Stimulated activated CD4-positive, alpha-beta T cell treated with anti-CD3 and anti-CD28 coated beads, Interleukin-2, amount 100 ng/mL, for 24 hours (primary cell): ENCODE measurements at places on chromosomes 11 and 22.

DNA sequence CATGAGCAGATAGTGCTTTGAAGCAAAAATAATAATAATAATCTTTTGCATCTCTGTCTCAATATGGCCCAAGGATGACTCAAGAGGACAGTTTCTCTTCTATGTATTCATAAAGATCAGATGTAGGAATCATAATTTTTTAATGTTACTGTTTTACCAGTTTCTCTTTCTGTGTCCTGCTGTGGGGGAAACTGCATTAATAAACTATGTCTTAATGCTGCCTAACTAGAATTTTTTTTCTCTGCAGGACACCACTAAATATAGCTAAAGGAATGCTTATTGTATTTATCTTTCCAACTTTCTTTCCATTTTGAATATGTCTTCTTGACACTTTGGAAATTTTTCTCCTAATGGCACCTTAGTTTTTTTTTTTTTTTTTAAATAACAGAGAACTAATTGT is 6.5 kb downstream of the FJX1 start:
- no peak for DNase-seq

- no peak for DNase-seq
Observed at GRCh38 chr11:45949992-45950407, 27.5 kb downstream of the LARGE2 start.

- DNase-seq = no peak
Observed at GRCh38 chr11:110301032-110301431, 4.6 kb upstream of the RDX start.

DNA sequence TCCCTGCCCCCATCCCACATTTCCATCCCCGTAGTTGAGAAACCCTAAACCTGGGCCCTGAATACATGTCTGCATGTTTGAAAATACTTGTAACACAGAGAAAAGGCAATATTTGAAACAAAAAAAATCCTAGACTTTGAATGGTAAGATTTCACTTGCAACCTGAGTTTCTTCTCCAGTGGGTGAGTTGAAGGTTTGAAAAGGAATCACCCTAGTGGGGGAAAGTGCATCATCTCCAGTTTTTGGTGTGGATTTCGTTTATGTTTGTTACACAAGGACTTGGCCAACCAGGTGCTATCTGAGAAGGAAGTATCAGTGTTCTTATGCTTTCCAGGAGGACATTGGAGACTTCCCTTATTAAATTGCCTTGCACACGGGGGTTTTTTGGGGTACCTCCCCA is 90.4 kb downstream of the ABTB2 start:
- no peak for DNase-seq

- no peak for DNase-seq
Observed at GRCh38 chr11:127074151-127074761, 73.7 kb upstream of the KIRREL3 start.

DNA sequence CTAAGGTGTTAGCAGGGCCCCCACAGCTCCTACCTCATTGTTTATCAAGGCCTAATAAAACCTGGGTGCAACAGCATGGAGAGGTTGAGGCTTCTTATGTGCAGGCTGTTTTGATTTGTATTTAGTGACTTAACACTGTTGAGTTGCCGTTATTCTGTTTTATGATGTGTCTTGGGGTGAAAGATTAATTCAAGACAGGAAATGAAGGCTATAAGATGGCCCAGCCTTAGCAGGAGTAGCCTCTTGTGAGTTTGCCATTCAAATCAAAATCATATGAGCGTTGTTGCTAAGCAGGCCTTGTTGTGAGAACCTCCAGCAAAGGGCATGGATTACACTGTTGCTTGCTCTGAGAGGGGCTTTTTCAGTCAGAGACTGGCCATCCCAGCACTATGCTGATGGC is 31.8 kb downstream of the MICAL2 start:
- DNase-seq = no peak

DNA sequence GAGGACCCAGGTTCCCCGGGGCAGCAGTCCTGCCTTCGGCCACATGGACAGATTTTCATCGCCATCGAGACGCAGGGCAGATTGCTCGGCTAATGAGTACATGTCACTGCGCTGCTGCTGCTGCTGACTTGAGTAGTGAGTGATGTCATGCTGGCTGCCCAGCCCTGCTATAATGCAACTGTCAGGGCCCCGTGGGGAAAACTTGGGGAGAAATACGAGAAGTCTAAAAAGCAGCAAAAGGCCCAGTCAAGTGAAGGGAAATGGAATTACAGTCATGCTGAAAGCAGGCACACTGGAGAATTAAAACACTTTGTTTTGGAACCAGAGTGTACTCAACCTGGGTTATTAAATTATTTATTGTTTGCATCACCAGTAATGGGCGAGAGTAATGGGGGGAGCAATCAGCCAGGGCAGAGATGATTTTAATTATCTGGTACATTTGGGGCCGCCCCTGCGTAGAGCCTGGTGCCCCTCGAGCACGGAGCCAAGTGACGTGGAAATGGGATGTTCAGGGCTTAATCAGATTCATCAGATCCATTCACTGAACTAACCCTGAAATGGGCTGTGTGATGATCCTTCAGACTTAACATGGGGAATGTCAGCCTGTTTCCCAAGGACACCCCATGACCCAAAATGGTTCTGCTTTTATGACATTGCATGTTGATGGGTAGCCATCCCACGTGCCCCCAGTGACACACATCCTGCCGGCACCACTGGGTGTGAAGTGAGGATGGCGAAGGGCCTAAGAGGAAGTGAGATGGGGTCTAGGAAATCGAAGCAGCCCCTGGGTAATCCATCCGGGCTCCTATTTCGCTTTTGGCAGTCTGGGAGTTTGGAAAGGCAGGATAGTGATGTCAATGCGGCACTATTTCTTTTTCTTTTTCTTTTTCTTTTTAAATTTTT is 241.6 kb upstream of the CADM1 start:
- DNase-seq = no peak

DNA sequence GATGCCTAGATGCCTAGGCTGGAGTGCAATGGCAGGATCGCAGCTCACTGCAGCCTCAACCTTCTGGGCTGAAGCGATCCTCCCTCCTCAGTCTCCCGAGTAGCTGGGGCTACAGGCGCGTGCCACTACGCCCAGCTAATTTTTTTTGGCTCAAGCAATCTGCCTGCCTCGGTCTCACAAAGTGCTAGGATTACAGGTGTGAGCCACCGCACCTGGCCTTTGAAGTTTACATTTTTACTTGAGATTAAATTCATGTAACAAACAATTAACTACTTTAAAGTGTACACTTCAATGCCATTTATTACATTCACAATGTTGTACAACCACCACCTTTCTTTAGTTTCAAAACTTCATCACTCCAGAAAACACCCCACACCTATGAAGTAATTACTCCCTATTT is 3.5 kb upstream of the FOSL1 start:
- no peak for DNase-seq
